T-helper 9 cell (primary cell): ENCODE measurements at places on chromosomes 16 and 17.

- no peak for DNase-seq
Measured at GRCh38 chr16:4272114-4272956, 488 bp downstream of the TFAP4 start.

- DNase-seq, result no peak
Measured at GRCh38 chr16:76906552-76906951, 284.4 kb upstream of the MON1B start.

DNA sequence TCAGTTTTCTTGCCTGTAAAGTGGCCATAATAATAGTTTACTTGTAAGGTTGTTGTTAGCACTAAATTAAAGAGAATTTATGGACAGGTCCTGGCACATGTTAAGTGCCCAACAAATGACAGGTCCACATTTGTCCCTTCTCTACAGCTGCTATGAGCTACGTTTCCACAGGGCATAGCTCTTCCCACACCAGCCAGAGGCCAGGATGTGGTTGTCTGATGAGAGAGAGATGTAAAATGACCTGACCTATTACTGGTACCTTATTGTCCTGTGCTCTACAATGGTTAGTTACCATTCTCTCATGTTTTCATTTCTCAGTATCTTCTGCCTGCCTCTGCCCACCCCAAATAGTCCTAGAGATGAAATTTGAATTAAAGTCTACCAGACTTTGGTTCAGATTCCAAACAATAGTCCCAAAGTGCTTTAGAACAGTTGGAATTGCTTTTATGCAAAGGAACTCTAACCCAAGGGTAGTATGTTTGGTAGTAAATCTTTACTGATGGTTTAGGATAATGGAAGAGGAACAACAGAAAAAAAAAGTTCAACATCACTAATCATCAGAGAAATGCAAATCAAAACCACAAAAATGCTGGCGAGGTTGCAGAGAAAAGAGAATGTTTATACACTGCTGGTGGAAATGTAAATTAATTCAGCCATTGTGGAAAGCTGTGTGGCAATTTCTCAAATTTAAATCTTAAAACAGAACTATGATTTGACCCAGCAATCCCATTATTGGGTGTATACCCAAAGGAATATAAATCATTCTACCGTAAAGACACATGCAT lies 57.1 kb upstream of the ANKFN1 start:
- DNase-seq, result no peak

DNA sequence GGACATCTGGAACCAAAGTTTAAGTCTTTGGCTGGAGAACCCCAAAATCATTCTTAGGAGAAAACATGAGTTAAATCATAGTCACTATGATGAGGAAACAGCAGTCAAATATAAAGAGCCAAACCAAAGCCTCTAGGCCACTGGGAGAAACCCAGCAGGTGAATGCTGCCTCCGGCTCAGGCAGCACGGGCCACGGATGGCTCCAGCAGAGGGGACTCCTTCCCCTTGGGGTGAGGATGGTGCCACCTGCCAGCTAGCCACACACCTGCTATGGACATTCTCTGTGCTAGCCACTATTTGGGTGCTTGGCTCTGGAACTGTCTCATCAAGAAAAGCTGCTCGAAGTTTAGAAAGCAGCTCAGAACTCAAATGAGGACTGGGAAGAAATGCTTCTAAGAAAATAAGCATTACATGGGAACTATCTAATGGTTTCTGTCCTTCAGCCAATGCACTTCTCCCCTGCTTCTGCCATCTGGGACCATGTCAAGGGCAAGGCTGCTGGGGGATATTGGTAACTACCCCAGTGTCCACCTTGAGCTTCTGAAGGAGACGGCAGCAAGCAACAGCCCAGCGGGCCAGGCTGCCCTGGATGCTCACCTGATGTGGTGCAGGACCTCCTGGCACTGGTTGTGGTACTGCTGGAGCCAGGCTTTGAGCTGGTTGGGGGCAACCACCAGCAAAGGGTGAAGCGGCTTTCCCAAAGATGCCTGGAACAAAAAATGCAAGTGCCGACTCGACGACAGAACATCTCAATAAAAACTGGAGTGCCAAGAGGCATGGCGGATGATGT lies 22.5 kb downstream of the ELAC2 start:
- no peak for DNase-seq

GRCh38 chr16:86984991-86985647 lies 332.1 kb downstream of the C16orf95 start:
- DNase-seq, result no peak

DNA sequence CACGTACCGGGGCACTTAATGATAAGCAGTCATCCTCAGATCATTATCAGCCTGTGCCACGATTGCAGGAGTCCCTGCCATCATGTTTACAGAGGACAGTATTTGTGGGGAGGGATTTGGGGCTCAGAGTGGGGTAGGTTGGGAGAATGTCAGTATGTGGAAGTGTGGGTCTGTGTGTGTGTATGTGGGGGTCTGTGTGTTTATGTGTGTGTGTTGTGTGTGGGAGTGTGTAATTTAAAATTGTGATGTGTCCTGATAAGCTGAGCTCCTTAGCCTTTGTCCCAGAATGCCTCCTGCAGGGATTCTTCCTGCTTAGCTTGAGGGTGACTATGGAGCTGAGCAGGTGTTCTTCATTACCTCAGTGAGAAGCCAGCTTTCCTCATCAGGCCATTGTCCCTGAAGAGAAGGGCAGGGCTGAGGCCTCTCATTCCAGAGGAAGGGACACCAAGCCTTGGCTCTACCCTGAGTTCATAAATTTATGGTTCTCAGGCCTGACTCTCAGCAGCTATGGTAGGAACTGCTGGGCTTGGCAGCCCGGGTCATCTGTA lies 13.5 kb upstream of the EFCAB13 start:
- DNase-seq, result no peak

DNA sequence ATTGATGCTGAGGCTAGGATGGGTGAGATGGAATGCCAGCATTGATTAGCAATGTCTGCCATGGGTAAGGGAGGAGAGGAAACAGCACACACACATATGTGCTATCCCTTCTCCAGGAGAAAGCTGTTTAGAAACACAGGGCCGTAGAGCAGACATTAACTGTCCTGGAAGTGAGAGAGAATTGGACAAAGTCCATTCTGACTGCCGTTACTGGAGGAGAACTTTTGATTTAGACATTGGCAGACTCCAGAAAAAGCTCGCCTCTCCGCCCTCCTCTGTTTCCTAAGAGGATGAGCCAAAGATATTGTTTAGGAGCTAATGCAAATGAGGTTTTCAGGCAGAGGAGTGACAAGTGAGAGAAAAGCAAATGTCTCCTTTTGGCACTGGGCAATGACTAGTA lies 237.0 kb downstream of the HAPSTR1 start:
- no peak for DNase-seq

- no peak for DNase-seq
Measured at GRCh38 chr16:81635063-81635937, 143.8 kb upstream of the PLCG2 start.

DNA sequence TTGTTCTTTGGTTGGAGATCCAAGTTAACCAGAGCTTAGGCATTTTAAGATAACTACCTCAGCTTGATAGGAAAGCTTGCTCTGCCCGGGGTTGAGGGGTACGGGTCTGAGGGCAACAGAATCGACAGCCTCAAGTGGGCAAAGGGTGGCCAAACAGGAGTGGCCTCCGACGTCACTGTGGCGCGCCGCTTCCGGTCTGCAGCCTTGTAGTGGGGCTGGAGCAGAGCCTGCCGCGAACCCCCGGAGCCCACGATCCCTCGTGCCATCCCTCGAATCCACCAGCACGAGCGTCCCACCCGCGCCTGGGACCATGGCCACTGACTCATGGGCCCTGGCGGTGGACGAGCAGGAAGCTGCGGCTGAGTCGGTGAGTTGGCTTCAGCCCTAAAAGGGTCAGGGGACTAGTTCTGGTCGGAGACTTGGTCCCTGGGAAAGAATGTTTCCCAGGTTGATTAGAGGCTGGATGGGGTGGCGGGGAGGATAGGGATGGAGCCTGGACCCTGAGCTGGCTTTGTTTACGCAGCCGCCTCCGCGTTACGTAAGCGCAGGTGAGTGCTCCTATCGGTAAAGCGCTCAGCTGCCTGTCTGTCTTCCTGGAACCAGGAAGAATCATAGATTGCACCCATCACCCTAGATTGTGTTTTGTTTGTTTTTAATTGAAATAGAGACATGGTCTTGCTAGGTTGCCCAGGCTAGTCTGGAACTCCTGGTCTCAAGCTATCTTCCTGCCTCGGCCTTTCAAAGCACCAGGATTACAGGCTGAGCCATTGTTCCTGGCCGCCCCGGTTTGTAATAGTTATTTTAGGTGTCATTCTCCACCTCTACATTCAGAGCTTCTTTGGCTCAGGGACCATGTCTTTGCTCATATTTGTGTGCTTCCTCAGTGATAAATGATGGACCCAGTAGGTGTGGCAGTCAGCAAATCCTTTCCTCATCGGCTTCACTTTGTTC lies at the start of gene DDX19B:
TSS of gene DDX19B (plus strand) at position 199 of the 951 bp plus-strand sequence. CDS start at position 311, 112 bp downstream.
- DNase-seq, result peak; percentile 32

- no peak for DNase-seq
Measured at GRCh38 chr17:18187821-18188761, 4.5 kb downstream of the ALKBH5 start.

- DNase-seq, result no peak
Measured at GRCh38 chr17:40283662-40284061, 4.0 kb upstream of the CDC6 start.

- no peak for DNase-seq
Measured at GRCh38 chr17:58503866-58504265, 10.6 kb downstream of the MTMR4 start.

DNA sequence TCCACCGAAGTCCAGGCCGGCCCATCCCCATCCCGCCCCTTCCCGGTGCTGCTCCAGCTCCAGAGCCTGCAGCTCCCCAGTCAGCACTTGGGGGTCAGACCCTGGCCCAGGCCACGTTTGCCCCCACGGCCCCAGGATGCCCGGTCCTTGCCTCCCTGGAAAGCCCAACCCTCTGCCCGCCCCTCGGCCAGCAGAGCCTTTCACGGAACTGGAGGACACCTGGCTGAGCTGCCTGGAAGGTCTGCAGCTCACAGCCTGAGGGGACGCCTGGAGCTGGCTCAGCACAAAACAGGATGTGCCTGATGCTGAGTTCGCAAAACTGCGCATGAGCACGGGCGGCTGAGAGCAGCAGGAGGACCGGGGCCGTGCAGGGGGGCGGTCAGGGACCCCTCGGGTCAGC lies 29.7 kb upstream of the SSTR5 start:
- no peak for DNase-seq

GRCh38 chr16:3042376-3042775 lies 4.0 kb upstream of the MMP25 start:
- DNase-seq, result no peak

DNA sequence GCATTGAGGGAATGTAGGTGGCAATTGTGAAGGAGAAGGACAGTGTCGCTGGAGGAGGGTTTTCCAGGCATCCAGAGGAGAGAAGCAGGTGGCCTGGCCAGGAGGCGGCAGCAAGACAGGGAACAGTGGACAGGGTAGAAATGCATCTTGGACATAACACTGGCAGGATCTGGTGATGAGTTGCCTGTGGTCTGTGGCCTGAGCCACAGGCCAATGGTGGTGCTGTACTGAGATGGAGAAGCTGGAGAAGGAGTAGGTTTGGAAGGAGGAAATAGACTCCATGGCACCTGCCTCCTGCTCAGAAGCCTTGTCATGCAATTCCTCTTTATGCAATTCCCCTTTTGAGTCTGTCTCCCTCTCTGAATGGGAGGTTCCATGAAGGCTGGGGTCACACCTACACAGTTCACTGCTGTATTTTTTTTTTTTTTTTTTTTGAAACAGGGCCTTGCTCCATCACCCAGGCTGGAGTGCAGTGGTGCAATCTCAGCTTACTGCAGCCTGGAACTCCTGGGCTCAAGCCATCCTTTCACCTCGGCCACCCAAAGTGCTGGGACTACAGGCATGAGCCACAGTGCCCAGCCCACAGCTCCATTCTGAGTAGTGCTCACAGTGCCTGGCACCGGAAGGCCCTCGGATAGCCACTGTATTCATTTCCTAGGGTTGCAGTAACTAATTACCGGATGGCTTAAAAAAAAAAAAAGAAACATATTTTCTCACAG lies 13.5 kb upstream of the CACNG4 start:
- DNase-seq, result no peak

DNA sequence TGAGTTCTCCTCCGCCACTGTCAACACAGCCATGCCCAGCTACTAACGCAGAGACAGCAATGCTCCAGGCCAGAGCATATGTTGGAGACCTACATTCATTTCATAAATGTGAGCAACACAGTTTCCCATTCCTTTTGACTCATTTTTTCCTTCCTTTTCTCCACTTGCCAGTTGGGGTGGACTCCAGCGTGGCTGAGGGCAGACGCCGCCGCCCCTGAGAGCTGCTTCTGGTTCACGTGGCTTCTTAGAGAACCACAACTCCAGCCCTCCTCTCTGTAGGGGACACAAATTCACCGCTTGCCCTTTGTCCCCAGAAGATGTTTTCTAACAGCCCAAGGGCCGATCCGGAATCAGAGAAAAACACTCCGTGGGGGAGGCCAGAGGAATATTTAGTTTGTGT lies 45.8 kb upstream of the ZCCHC14 start:
- no peak for DNase-seq

GRCh38 chr17:39122991-39123390 lies 28.4 kb downstream of the PLXDC1 start:
- DNase-seq, result no peak

DNA sequence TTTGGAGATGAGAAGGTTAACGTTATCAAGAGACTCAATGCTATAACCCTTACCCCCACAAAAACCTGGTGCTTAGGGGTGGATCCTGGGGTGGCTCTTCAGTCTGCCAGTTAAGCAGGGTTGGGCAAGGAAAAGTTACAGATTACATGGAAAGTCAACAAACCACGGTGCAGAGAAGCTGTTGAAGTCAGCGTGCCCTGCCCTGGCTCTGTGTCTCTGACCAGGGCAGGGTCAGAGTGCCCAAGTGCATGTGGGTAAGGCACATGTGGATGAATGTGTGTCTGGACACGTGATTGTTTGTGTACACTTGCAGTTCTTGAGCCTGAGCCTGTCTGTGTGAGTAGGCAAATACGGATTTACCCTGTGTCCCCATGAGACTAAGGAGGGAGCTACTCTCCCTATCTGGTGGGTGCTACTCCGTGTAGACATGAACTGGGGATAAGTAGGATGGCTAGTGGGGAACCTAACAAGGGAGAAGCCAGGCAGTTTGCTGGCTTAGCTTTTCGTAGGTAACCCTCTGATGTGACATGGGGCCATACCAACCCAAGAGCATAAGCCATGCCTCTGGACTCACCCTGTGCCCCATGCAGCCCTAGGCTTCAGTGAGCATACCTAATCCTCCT lies 5.5 kb downstream of the IGFBP4 start:
- DNase-seq, result no peak

GRCh38 chr17:28306954-28307401 lies 12.0 kb upstream of the TMEM97 start:
- DNase-seq, result no peak

DNA sequence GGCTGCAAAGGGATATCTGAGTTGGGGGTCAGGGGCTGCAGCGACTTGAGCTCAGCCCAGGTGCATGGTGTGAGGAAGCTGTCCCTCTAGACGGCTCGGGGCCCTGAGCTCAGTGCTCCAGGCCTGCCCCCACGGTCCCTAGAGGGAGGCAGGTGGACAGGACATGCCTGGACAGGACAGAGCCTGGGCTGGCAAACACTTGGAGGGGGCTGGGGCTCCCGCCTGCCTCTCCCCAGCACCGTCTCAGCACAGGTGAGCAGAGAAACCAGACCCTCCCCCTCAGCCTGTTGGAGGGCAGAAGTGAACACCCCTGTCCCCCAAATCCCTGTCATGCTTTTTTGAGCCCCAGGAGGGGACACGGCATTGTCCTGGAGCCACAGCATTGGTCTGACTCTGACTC lies 11.4 kb upstream of the SLC38A10 start:
- DNase-seq, result no peak

- DNase-seq, result no peak
Measured at GRCh38 chr17:27485716-27486495, 29.7 kb downstream of the KSR1 start.

GRCh38 chr16:23013484-23013883 lies 135.8 kb downstream of the USP31 start:
- no peak for DNase-seq

- DNase-seq, result peak; percentile 100
Measured at GRCh38 chr16:89246903-89247733, 29.6 kb downstream of the ZNF778 start.
